Kasumi-1 (cell line): ENCODE measurements at places on chromosomes 7 and 10.

DNA sequence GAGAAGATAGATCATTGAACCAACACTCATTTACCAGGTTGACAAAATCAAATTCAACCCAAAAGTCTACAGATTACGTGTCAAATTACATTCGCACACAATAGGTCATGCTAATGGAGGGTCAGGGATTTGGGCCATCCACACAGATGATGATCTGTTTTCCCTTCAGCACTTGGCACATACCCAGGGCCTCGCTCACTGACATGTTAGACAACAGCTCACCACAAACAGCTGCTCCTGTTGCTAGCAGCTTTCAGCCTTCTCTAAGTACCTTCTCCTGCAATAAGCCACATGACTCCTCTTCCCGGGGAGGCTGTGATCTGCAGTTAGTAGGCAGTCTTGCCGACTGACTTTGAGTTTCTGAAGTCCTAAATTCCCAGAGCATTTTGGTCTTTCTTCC lies 18.4 kb downstream of the NKX2-3 start:
- no peak for DNase-seq

GRCh38 chr10:14425034-14425433 lies 94.3 kb upstream of the FRMD4A start:
- no peak for DNase-seq

DNA sequence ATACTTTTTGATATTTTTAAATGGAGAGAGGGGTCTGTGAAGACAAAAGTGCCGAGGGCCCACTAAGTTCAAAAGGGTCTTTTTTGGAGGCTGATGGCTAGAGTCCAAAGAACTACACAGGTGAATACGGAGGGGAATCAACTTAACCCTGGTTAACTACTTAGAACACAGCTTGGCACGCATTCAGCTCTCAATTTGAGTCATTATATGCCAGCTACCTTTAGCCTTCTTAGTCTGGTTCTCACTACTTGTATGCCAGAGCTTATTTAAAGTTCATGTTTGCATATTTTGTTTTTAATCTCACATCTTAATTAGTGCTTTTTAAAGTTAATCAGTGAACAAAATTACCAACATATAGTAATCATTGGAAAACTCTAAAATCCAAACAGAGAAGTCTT lies 80.8 kb downstream of the VWDE start:
- DNase-seq = no peak

DNA sequence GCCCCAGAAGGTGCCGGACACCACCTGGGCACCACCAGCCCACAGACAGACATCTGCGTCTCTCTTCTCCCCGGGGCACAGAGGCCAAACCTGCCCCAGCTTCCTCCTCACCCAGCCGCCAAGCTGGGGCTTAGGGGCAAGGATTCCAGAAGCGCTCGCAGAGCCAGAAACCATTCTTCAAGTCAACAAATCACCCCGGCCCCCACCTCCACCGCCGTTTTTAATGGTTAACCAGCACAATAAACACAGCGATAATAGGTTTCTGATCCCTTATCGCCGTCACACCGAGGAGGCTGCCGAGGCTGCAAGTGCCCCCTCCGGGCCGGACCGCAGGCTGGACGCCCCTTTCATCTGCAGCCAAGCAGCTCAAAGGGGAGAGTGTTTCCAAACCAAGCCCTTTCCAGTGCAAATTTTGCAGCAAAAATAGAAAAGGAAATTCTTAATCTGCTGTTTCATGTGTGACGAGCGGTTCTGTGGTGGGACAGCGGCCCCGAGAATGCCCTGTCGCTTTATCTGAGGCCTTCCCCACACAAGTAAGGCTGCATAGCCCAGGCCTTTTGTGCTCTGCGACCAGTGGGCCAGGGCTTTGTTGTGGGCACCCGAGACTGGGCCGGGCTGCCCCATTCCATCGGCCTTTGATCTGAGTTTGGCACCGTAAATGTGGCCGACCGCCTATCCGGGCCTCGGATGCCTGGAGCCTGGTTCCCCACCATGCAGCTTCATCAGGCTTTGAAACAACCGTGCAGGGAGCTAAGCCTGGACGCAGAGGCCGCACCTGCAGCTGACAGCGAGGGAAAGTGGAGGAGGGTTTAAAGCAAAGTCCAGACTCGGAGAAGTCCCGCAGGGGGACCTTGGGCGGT lies 83.2 kb downstream of the FOXL3 start:
- DNase-seq = no peak

DNA sequence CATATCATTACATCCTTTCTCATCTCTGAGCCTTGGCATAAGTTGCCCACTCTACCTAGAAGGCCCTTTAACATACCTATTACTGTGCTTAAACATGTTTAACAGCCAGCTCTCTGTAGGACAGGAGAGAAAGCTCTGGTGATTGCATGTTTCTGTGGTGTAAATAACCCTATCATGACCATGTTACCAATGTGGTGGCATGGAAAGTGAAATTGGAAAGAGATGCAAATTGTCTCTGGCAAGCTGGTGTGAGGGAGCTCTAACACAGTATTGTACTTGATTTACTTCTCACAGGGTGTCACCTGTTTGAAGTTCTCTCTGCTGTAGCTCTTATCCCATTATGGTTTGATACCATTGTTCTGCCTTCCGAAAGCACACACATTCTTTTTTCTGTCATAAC lies 231.8 kb upstream of the DKK1 start:
- no peak for DNase-seq

GRCh38 chr10:70816220-70816894 lies 609 bp downstream of the SGPL1 start:
- DNase-seq = peak; percentile 86

DNA sequence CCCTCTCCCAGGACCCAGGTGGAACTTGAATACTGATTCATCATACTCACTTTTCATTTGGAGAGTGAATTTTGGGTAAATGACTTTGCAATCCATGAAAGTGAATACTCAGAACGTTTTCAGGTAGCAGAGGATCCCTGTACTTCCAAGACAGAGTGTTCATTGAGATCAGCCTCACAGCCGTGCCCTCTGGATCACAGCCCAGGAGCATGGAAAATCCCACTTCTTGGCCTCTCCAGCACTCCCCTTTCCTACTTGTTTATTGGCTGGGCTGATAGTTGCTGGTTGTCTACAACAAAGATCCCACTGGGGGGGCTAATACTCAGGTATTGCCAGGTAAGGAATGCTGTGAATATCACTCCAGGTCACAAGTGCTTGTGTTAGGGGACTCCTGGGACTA lies 5.9 kb downstream of the GCK start:
- DNase-seq = no peak

DNA sequence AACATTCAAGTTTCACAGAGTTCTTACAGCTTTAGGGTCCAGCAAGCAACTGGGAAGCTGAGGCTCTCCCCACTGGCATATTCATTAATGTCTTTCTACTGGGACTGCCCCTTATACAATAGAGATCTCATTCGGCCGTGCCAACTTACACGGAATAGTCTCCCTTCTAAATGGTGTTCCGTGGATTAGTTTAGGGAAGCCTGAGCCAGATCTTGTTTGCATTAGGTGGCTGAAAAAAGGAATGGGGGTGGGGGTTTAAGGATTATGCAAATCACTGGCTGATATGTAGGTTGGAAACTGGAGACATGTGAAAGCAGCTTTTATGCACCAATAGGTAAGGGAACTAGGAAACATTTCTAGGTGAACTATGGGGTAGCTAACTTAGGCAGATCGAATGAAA lies 218.3 kb downstream of the TRIL start:
- DNase-seq = no peak

- no peak for DNase-seq
These were observed 43.3 kb upstream of the EZH2 start for GRCh38 chr7:148927123-148928045.

DNA sequence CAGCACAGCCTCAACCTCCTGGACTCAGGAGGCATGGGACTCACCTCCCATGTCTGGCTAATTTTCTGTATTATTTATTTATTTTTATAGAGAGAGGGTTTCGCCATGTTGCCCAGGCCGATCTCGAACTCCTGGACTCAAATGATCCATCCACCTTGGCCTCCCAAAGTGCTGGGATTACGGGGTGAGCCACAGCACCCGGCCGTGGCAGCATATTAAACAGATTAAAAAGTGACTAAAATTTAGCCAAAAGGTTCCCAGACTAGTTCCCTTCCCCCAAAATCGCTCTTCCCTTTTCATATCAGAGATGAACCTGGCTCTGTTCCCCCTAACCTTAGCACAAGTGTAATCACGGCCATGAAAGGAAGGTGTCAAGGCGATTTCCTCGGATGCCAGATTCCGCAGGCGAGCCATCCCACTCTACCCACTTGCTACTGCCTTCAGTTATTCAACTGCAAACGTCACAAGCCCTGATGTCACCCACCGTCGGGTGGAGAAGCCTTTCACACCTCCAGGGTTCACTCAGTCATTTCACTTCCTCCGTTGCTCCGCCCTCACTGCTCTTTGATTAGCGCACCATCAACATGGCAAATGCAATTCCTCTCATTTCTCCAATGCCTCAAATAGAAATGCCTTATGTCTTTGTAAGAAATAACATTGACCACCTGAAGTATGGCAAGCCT lies 104.7 kb upstream of the RHEB start:
- DNase-seq = no peak

DNA sequence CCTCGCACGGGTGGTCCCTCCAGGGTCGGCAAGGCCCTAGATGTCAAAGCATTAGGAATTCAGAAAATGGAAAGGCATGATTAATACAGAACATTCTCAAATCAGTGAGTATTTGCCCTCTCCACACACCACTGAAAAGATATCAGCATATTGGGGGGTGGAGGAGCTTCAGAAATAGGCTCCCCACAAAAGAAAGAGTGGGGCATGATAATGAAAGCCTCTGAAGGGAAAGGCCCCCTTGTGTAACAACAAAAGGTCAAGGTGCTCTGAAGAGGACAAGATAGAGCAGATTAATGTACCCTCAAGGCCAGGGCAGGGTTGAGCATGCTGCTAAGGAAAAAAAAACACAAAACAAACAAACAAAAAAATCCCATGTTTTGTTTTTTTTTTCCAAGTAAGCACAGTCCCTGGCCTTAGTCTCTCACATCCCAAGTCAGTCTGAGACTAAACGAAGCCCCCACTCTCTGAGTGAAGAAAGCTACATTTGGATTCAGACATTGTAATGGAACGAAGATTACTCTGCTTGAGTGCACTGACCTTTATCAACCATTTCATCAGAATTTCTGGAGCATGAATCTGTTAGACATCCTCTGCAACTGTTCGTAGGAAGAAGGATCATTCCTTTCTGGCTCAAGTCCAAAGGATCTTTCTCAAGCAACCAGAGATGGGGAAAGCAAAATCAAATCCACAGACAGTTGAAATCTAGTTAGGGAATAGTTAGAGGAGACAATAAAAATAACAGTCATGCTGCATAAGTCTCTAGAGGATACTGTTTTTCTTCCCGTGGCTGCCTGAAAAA lies 27.4 kb upstream of the DGKI start:
- DNase-seq = no peak

DNA sequence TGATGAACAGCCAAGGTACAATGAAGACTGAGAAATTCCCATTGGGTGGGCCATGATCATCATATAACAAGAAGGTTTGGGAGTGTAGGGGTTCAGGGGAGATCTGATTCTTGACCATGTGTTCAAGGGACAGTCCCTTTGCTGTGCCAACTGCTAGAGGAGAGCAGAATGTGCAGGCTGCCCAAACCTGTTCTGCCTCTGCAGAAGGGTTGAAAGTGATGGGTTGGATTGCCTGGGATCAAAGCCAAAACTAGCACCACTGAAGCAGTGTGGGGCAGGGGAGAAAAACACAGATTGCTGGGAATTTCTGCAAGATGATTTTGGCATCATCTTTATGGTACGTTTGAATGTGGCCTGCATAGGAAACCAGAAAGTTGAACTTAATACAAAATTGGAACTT lies 303.9 kb downstream of the OTUD1 start:
- no peak for DNase-seq

DNA sequence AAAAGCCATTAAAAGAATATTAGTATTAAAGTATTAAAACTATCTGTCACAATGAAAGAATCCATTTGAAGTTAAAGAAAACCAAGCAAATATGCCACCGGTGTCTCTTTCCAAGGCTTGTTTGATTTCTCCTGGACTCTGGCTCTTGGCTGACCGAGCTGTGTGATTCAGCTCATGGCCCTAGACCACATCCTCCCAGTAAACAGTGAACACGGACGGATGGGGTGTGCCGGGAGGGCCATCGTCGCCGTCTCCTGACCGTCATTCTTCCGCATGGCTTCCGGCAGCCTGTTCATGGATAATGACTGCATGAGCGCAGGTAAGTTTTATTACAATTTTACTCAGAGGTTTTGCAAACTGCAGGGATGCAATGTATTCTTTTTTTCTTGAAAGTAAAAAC lies 218.5 kb downstream of the DNAJB6 start:
- DNase-seq = no peak

DNA sequence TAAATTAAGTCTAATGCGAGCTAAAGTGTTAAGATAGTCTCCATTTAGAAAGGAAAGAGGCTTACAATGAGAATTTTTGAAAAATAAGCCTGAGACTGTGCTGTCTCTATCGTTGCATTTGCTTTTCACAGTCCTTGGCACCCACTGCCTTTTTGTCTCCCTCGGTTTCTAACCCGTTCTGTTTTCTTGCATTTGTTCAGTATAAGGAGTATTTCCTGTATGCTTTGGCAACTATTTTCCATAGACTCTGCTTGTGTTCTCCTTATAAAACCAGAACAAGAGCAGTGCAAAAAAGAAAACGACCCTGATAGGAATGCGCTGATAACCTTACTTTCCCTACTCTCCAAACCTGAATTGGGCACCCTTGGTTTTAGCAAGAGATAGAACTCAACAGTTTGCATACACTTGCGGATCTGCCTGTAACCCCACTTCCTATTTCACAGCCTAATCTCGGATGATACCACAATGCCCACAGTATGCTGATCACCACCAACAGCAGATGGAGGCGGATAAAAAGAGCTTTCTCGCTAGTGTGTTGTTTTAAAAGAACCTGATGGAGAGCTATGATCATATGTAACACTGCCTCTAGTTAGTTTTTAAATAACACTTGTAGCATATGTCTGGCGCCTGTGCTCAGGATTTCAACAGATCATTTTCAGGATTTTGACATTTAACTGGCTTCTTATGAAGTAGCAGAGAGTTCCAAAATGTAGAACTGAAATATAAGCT lies 1.6 kb upstream of the ARHGAP12 start:
- peak; percentile 87 for DNase-seq

DNA sequence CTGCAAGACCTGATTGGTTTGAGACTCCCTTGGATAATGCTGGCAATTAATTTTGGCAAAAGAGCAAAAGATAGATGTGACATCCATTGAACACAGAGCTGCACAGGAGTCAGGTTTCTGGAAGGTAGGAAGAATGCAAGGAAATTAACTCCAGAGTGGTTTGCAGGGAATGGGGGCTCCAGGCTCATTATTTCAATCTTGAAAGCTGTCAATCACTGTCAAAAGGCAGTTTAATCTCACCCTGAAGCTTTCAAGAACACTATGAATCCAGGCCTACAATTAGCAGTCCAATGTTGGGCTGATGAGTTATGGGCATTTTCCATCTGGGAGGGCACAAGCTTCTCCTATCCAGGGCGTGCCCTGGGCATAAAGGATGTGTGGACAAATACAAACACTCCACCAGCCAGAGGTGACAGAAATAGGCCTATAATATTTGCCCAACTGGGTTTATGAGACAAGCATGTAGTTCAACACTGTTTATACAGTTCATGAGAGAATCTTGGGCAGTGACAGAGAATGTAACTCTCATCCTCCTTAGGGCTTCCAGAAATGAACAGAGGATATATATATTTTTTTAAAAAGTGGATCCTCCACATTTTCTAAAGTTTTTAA lies 80.5 kb downstream of the KCNMA1 start:
- DNase-seq = no peak

- DNase-seq = no peak
These were observed 108.5 kb downstream of the FAM107B start for GRCh38 chr10:14665865-14666857.
